ENCODE measurements at places on chromosomes 1 and 21. TPM values are rescaled to one million over a fixed set of nuclear protein-coding genes. Genes with fewer than 3 reads are reported as not detected.

ETV3 gene
- total RNA-seq = 14.7 TPM

AMY2A gene
- total RNA-seq = not detected

TMEM201 gene
- total RNA-seq = 1.3 TPM

ZNF593 gene
- 22.8 TPM for total RNA-seq

CCDC181 gene
- 0.28 TPM for total RNA-seq

VSIG8 gene
- total RNA-seq = not detected

All from IMR-90 (cell line).